Osteoblast (primary cell): ENCODE measurements at places on chromosomes 6 and 20. TPM values are rescaled to one million over a fixed set of nuclear protein-coding genes. Genes with fewer than 3 reads are reported as not detected.

GRCh38 chr6:84390851-84391250, 163.4 kb upstream of the CEP162 start:
- H3K27me3 ChIP-seq, result no peaks in the 10 kb centered on the region
- no peak overlapping the region for H3K4me3 ChIP-seq
- H3K36me3 ChIP-seq, result no peaks in the 10 kb centered on the region

DNA sequence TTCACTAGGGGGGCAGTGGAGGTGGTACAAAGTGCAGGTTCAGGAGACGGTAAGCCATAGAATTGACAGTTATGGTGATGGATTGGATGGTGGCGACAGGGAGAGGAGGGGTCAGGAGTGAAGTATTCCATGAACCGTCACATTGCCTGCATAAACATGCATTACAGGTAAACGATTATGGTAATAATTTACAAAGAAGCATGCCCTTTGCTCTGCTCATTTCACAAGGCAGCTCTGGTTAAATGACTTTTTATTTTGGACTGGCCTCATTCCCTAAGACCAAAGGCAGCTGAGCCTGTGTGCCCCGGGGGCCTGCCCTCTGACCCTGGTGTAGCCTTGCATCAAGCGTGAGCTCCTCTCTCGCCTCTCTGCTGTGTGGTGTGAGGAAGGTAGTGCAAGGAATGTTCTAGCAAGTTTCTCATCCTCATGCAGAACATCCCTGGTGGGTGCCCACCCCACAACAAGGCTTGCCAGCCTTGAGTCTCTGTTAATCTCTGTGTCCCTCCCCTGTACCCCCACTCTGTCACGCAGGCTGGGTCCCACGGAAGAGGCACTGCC, 59.0 kb downstream of the PPP1R14C start:
- H3K36me3 ChIP-seq, result no peaks in the 10 kb centered on the region
- H3K4me3 ChIP-seq, result no peak overlapping the region
- no peaks in the 10 kb centered on the region for H3K4me1 ChIP-seq
- no peaks in the 10 kb centered on the region for H3K27me3 ChIP-seq
- no peak for DNase-seq

DNA sequence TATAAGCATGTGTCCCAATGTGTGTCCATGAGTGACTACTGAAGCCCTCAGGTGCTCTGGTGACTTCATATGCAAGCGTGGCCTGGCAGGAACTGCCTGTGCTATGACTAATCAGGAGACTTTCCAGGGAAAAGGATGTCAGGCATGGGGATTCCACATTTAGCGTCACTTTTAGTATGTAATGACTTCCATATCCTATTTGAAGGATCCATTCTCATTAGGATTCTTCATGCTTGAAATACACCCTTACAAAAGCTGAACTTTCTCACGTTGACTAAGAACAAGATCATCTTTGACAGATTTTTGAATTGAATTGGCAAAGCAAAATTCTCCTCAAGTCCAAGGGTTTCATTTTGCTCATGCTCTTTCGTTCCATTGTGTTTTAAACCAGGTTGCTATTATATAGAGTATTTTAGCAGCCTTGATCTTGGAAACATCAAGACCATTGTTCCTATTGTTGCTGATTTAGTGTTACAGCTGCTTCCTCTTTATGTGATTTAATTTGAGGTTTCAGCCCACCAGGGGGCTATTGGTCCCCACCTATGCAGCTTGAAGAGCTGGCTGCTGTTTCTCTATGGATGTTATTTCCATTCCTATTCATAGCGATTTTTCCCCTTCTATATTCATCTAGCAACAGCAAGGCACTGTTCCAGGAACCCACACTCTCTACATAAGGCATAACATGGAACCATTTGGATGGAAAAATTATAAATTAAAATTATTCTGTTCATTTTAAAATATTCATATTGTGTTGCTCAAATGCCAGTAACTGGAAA, 418.6 kb downstream of the CDKAL1 start:
- H3K4me1 ChIP-seq, result no peaks in the 10 kb centered on the region
- H3K27ac ChIP-seq, result no peak overlapping the region
- no peak for DNase-seq
- no peaks in the 10 kb centered on the region for H3K27me3 ChIP-seq
- no peak overlapping the region for H3K4me3 ChIP-seq
- no peaks in the 10 kb centered on the region for H3K36me3 ChIP-seq

GRCh38 chr6:128518434-128519131, 1.8 kb downstream of the PTPRK start:
- DNase-seq, result no peak
- H3K36me3 ChIP-seq, result no peaks in the 10 kb centered on the region
- peak overlapping the region; percentile 93 for H3K27ac ChIP-seq
- no peaks in the 10 kb centered on the region for H3K27me3 ChIP-seq

DNA sequence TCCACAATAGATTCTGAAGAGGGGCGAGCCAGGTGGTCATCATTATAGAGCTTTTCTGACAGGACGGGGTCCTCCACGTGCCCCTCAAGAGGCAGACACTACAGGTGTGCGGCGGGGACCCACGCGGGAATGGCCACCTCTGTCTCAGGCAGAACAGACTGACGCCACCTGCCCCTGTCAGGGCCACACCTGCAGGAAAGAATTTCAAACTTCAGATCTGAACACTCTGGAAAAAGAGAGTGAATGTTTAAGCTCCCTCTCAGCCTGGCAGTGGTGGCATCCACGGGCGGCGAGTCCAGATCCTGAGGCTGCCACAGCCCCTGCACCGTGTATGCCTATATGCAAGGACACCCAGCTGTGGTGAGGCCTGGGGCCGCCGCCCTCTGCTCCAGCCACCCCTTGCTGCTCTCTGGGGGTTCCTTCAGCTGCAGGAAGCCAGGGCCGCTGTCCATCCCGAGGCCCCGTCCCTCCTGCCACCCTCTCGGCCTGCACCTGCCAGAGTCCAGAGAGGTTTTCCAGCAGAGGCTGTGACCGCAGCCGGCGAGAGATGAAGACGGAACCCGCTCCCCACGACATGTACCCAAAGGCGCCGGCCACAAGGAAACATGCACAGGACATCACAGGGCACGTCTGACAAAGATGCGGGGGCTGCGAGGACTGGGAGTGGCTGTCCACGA, 234.9 kb downstream of the ERMARD start:
- no peak for DNase-seq
- no peak overlapping the region for H3K27ac ChIP-seq
- no peaks in the 10 kb centered on the region for H3K36me3 ChIP-seq
- H3K27me3 ChIP-seq, result no peaks in the 10 kb centered on the region
- no peak overlapping the region for H3K4me3 ChIP-seq

GRCh38 chr6:142732790-142733189, 212.2 kb downstream of the HIVEP2 start:
- H3K4me3 ChIP-seq, result no peak overlapping the region
- H3K36me3 ChIP-seq, result no peaks in the 10 kb centered on the region
- no peak for DNase-seq
- H3K27ac ChIP-seq, result no peak overlapping the region
- no peaks in the 10 kb centered on the region for H3K27me3 ChIP-seq

DNA sequence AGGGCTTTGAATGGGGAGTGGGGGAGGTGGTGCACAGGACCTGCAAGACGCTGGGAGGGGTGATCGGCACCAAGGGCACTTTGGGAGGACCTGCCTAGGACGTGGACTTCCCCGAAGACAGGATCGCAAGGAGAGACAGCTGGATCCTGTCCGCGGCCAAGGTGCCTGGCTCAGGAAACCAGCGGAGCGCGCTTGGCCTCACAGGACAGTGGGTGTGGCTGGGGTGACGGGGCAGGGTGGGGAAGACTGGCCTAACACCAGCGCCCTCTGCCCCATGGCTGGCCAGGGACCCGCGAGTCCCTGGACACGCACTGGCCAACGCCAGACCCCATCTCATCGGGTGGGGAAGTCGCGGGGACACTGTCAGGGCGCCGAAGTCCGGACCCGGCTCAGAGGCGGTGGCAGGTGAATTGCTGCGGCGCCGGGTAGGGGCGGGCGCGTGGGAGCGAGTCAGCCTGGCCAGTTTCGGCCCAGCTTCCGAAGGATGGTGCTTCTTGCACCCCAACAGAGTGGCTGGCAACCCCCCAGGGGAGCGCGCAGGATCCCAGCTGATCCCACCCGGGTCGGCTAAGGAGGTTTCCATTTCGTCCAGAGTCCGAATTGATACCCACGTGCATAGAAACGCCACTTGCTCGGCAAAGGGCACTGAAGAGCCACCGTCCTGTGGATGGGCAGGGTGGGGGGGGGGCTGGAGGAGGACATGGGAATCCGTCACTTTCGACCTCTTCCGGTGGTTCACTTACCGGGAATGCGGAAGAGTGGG, 785 bp upstream of the THBD start:
- no peak overlapping the region for H3K27ac ChIP-seq
- peak overlapping the region; percentile 75 for H3K4me3 ChIP-seq
- H3K27me3 ChIP-seq, result peaks cover 22% of the 10 kb centered on the region
- no peaks in the 10 kb centered on the region for H3K36me3 ChIP-seq
- H3K4me1 ChIP-seq, result peaks cover 13% of the 10 kb centered on the region

DNA sequence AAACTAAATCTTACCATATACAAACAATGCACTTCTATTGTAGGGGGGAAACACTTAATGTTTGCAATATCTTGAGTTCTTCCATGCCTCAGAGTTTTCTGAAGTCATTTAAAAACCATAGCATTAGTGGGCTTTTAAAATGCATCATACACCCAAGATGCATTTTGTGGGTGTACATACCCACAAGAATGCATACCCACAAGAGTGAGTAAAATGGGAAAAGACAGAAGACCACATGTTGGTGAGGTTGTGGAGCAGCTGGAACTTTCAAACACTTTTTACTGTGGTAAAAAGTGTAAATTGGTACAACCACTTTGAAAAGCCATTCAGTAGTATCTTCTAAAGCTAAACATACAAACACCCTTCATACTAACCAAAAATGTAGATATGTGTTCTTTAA, 57.5 kb downstream of the CYB5R4 start:
- no peaks in the 10 kb centered on the region for H3K4me1 ChIP-seq
- H3K36me3 ChIP-seq, result no peaks in the 10 kb centered on the region
- H3K4me3 ChIP-seq, result no peak overlapping the region
- H3K27ac ChIP-seq, result no peak overlapping the region
- no peak for DNase-seq

GRCh38 chr6:20893412-20893811, 359.2 kb downstream of the CDKAL1 start:
- no peaks in the 10 kb centered on the region for H3K36me3 ChIP-seq
- no peaks in the 10 kb centered on the region for H3K4me1 ChIP-seq
- H3K27me3 ChIP-seq, result no peaks in the 10 kb centered on the region
- H3K27ac ChIP-seq, result no peak overlapping the region

DNA sequence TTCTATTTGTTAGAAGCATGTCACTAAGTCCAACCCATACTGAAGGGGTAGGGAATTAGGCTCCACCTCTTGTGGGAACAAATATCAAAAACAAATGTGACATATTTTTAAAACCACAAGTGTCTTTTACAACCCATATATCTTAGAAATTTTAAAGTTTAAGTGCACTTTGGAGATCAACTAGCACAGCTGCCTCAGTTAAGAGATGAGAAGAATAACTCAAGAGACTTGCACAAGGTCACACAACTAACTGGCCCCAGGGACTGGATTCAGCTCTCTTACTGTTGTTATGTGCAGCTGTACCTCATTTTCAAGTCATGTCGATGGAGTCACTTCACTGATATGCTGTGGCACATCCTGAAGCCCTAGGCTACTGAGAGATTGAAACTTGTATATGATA, 102.9 kb upstream of the BMP2 start:
- H3K27me3 ChIP-seq, result no peaks in the 10 kb centered on the region
- no peak for DNase-seq
- H3K36me3 ChIP-seq, result no peaks in the 10 kb centered on the region
- H3K4me1 ChIP-seq, result no peaks in the 10 kb centered on the region
- no peak overlapping the region for H3K27ac ChIP-seq

- peaks cover 24% of the 10 kb centered on the region for H3K27me3 ChIP-seq
- no peaks in the 10 kb centered on the region for H3K36me3 ChIP-seq
- no peak for DNase-seq
- H3K4me3 ChIP-seq, result no peak overlapping the region
- no peak overlapping the region for H3K27ac ChIP-seq
- H3K4me1 ChIP-seq, result peaks cover 14% of the 10 kb centered on the region
Observed at GRCh38 chr20:24999568-24999967, 7.0 kb upstream of the APMAP start.

DNA sequence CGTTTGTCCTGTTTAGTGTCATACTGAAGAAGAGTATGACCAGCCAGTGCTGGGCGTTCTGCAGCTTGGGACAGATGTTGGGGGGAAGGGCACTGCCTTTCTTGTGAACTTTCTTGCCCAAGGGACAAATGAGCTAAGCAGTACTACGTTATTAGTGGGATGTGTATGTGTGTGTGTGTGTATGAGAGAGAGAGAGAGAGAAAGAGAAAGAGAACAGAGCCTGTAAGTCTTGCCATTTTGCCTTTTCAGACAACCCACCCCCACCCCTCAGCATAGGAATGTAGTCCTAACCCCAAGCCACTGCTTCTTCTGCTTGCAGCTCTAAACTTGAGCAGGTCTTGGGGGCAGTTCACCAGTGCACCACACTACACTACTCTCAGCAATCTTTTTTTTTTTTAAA, 45.5 kb downstream of the E2F3 start:
- H3K36me3 ChIP-seq, result peaks cover 3% of the 10 kb centered on the region
- no peak for DNase-seq
- peaks cover 5% of the 10 kb centered on the region for H3K4me1 ChIP-seq

GRCh38 chr6:36594816-36595643, 868 bp downstream of the SRSF3 start:
- peak overlapping the region; percentile 95 for H3K4me3 ChIP-seq
- peak overlapping the region; percentile 99 for H3K27ac ChIP-seq
- peaks cover 39% of the 10 kb centered on the region for H3K36me3 ChIP-seq
- peaks cover 44% of the 10 kb centered on the region for H3K4me1 ChIP-seq

LRRN4 gene
- not detected in 2 replicates for total RNA-seq

TLDC2 gene
- total RNA-seq, result not detected in 2 replicates

NOTCH4 gene
- total RNA-seq, result 0.59 and 1.1 TPM in 2 replicates

TGM2 gene
- 78.2 and 137 TPM in 2 replicates for total RNA-seq

SPEF1 gene
- under 0.01 TPM in 1 of 2 replicates, not detected in the other for total RNA-seq

ZSCAN26 gene
- total RNA-seq, result 15.2 and 22.4 TPM in 2 replicates

MUC21 gene
- total RNA-seq, result not detected in 2 replicates

HLA-DQA1 gene
- total RNA-seq, result 0.29 TPM in 1 of 2 replicates, not detected in the other

CLPSL1 gene
- not detected in 2 replicates for total RNA-seq

RING1 gene
- 34.0 and 34.2 TPM in 2 replicates for total RNA-seq

ZC2HC1B gene
- total RNA-seq, result not detected in 2 replicates
